H9 (cell line): ENCODE measurements at places on chromosomes 12 and 14.
A peak's percentile ranks its signal among the peaks of the same experiment; 100 is the strongest.

DNA sequence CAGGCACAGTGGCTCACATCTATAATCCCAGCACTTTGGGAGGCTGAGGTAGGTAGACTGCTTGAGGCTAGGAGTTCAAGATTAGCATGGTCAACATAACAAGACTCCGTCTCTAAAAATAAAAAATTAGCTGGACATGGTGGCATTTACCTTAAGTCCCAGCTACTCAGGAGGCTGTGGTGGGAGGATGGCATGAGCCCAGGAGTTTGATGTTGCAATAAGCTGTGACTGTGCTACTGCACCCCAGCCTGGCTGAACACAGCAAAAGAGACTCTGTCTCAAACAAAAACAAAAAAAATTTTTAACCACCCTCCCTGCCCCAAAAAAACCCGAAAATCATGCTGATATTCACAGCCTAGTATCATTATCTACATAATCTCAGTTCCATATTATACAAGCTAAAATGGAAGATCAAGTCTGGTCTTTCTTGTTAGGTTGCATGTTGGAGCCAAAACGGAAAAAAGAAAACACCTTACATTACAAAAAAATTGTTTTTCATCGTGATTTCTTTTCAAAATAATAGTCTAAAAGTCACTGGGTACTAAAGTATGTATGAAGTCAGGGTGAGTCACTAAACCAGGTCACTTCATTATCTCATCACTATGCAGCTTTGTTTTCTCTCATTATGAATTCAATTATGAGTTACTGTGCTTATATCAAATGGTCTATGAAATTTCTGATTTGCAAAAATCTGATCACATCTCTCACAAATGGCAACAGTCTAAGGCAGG is 13.8 kb downstream of the GXYLT1 start:
- no peak for DNase-seq

- no peak for DNase-seq
Observed at GRCh38 chr14:41303506-41303905, 303.2 kb upstream of the LRFN5 start.

- DNase-seq = no peak
Observed at GRCh38 chr12:86712425-86712843, 456.2 kb upstream of the MGAT4C start.

DNA sequence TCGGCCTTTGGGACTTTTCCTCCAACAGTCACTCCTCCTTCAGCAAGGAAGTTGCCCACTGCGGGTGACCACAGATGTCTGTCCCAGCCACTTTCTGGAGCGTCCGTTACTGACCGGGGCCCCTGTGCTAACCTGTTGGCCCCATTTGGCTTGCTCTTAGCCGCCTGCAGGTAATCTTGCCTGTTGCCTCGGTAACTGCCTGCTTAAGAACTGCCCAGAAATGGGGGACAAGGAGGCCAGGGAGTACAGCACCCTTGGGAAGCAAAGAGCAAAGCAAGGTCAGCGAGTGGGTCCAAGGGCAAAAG is 338.8 kb upstream of the SFSWAP start:
- no peak for DNase-seq

DNA sequence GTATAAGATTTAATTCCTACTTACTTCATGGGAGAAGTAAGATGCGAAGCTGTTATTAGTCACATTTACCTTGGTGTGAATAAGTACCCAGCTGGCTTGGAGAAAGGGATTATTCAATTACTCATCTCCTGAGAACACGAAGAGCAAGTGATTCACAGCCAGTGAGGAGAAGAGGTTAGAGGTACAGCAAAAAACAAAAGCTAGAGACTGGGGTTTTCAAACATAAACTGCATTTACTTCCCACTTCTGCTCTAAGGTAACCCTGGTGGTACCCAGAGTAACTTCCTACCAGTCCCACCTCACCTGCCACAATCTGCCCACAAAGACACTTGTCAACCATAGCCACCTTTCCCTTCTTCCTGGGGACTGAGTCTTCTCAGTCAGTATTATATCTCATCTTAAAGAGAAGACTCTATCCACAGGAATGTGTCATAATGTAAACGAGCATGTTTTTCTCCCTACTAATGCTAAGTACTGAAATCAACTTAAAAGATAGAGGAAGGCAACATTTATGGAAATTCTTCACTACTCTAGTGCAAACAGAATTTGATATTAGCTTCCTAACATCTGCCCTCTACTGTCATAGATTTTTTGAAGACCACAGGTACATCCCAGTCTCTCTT is 6.0 kb upstream of the IL22 start:
- no peak for DNase-seq

- no peak for DNase-seq
Observed at GRCh38 chr14:67186789-67187584, 2.3 kb upstream of the GARIN2 start.

GRCh38 chr12:44649693-44650092 is 226.4 kb downstream of the NELL2 start:
- no peak for DNase-seq

- DNase-seq = no peak
Observed at GRCh38 chr14:93619176-93619793, 169.0 kb downstream of the PRIMA1 start.

DNA sequence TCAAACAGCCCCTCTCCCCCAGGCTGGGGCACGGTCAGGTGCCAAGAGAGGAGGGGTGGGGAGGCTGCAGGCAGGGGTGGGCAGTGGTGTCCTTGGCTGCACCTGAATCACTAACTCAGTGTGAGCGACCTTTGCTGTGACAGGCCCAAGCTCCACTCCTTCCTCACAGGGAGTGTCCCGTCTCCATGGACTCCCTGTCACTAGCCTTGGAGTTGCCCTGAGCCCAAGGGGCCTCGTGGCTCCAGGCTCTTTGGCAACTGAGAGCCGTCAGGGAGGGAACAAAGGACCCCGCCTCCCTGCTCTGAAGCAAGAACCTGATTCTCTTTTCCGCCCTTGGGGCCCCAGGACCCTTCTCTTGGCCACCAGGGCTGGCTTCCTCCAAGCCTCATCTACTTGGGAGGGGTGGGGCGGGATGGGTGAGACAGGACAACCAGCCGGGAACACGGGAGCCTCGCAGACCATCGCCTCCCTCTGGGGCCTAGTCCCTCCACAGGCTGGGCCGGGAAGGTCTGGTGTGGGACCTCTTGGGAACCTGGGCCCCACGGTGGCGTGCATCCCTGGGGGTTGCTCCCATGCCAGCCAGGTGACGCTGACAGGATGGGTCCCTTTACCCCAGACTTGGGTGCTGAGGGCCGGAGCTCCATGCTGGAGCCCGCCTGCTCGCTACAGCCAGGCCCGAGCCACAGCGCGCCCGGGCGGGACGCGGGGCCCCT is 935 bp upstream of the ADSS1 start:
- DNase-seq = peak; percentile 55

DNA sequence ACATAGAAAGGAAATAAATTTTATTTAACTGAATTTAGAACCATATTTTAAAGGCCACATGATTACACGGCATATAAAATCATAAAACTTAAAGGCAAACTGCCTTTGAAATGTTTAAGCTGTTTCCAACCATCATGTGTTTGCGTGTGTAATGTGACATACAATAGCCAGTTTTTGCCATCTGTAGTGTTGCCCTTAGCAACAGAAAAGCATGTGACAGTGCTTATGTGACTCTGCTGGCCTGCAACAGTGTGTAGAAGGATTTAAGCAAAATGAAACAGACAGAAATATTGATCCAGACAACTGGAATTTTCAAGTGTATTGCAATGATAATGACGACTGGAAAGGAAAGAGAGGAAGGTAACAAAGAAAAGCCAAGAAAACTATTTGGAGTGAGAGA is 49.5 kb downstream of the TSPAN19 start:
- DNase-seq = no peak

DNA sequence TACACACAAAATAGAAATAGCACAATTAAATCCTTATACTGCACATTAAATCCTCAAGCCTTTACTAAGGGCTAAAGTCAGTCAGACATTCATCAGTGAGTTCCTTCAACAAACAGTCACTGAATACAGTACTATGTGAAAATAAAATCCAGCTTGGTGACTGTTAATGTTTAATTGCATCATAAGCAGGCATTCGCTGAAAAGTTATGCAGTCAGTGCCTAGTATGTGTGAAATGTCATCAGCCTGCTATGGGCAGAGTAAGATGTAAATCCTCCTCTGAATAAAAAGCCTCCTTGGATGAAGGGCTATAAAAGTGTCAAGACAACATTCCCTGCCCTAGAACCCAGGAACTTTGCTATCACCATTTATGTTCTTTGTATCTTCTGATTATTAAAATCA is 116.4 kb downstream of the PRICKLE1 start:
- DNase-seq = no peak

DNA sequence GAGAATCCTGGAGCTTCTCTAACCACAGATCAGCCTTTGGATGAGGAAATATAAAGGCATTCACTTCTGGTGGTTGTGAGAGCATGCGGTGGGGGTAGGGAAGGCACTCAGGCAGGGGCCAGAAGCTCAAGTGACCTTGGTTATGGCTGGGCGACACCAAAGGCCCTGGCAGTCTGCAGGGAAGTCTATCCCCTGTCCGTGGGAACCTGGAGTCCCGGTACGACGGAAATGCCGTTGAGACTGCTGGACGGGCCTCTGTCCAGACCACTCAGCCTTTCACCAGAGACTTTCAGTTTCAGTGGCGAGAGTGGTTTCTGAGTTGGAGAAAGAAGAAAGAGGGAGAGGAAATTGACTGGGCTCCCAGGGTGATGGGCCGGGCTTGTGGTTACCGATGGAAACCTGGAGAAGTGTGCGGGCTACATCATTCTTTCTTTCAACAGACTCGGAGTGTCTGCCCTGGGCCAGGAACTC is 20.9 kb downstream of the ISCA2 start:
- DNase-seq = no peak

DNA sequence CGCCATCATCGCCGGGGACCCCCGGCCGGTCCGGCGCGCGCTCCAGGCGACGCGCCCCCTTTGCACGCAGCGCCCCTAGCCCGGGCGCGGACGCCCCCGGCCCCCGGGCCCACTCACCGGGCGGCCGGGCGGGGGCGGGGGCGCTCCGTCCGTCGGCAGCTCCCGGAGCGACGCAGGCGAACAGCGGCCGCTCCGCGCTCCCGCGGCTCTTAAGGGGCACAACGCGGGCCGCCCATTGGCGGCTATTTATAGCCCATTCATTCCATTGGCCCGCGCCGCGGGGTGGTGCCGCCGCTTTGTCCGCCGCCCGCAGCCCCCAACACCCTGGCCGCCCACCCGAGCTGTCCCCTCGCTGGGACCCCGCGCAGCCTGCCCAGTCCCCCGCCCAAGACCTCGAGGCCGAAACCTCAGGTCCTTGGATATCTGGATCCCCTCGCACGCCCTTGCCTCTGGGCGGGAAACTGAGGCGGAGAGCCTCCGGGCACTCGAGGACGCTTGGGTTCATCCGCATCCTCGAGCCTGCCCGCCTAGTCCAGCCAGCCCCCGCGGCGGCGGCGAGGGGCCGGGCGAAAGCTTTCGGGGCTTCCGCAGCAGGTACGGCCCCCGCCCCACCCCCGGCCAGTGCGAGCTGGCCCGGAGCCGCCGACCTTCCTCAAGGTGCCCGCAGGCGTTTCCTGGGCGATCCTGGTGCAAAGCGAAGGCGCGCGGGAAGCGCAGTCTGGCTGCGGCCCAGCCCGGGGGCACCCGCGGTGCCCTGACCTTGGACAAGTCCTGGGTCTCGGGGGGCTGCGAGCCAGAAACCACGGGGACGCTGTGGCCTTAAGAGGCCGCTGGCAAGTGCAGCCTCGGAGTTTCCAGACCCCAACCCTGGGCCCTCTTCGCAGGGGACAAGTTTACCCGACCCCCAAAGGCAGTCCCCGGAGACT is at the start of gene CKB:
CKB (minus strand) TSS at position 182 of the 926 bp plus-strand sequence. CDS start 337 bp downstream, outside the sequence.
- peak; percentile 75 for DNase-seq

- DNase-seq = no peak
Observed at GRCh38 chr14:78782551-78782950, 612.4 kb downstream of the NRXN3 start.

DNA sequence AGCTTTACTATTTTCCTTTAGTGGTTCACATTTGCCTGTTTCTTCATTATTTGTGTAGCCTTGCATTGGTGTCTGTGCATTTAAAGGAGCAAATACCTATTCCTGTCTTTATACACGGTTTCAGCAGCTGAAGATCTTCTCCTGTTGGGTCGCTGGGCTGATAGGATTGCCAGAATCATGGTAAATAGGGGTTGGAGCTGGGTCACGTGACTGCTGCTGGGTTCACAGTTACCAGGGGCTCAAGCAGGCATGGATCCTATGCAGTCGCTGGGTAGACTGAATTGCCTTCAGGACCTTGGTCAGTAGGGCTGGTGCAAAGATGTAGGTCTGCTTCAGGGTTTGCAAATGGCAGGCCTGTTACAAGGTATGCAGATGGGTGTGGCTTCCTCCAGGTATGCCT is 398.4 kb downstream of the RPS29 start:
- no peak for DNase-seq

DNA sequence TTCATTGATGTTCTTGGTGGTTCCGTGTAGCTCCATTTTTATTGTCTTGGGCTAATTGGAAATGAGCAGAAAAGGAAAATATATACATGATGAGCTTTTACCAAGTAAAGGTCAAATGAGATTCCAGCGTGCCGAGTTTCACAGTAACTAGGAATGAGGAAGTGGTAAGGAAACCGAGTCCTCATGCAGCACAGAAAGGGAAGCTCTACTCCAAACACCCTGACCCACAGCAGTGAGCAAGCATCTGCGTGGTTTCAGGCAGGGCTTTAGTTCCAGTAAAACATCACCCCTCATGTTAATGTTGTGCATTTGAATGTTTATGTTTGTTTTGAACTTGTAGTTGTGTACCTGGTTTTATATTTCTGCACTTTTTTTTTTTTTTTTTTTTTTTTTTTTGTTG is 208.0 kb downstream of the SLC41A2 start:
- peak; percentile 8 for DNase-seq

DNA sequence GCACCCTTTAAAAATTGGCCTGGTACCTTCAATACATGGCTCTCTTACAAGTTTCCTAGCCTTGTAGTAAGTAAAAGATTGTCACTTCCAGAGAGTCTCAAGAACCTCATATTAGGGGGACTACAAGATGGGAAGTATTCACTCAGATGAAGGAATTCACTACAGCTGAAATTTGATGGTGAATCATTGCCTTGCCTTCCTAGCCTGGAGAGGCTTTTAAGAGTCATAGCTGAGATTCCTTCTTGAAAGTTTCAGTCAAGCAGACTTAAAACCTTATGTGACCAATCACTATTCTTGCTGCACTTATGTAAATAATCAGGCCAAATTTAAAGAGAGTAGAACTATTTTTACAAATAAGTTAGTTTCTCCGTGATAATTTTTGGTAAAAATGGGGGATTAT is 451.6 kb downstream of the TRHDE start:
- no peak for DNase-seq

- no peak for DNase-seq
Observed at GRCh38 chr14:60025571-60025970, 66.2 kb upstream of the PCNX4 start.
